RCC 7860 (cell line): ENCODE measurements at places on chromosomes 5 and 9.

DNA sequence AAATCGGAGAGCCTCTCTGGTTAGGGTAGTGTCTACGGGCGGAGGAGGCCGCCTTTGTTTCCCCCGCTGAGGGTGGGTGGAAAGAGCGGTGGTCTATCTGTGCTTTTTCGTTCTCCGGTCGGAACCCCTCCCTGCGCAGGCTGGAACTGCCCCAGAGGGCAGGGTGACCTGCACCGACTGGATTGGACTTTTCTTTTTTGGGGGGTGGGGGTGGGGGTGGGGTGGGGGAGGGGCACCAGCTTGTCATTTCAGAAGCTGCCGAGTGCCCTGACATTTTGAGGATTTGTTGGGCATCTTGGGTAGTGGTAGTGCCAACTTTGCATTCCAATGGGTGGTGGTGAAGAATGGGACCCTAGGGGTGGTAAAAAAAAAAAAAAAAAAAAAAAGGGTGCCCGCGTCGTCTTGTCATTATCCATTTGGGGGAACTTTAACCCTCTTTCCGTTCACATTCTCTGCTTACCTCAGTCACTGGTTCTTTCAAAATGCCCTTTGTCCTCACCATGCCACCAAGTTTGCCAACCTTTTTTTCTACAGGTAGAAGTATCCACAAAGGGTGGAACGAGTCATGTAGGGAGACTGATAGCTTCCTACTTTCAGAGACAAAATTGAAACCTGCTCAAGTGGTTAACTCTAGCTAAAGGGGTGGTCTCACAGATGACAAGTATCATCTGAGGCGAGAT, 1.3 kb downstream of the UBE2R2 start:
- DNase-seq, result no peak

GRCh38 chr5:31232273-31232888, 38.9 kb downstream of the CDH6 start:
- peak; percentile 60 for DNase-seq

GRCh38 chr9:137266585-137267453, 10.7 kb upstream of the TOR4A start:
- DNase-seq, result no peak

GRCh38 chr5:126576974-126577373, 18.0 kb downstream of the ALDH7A1 start:
- DNase-seq, result no peak

- DNase-seq, result no peak
These were observed 10.7 kb downstream of the NFIL3 start for GRCh38 chr9:91412941-91413340.

GRCh38 chr5:24065779-24066178, 558.4 kb downstream of the PRDM9 start:
- no peak for DNase-seq

- peak; percentile 50 for DNase-seq
These were observed 49.4 kb downstream of the PLK2 start for GRCh38 chr5:58410441-58410840.

DNA sequence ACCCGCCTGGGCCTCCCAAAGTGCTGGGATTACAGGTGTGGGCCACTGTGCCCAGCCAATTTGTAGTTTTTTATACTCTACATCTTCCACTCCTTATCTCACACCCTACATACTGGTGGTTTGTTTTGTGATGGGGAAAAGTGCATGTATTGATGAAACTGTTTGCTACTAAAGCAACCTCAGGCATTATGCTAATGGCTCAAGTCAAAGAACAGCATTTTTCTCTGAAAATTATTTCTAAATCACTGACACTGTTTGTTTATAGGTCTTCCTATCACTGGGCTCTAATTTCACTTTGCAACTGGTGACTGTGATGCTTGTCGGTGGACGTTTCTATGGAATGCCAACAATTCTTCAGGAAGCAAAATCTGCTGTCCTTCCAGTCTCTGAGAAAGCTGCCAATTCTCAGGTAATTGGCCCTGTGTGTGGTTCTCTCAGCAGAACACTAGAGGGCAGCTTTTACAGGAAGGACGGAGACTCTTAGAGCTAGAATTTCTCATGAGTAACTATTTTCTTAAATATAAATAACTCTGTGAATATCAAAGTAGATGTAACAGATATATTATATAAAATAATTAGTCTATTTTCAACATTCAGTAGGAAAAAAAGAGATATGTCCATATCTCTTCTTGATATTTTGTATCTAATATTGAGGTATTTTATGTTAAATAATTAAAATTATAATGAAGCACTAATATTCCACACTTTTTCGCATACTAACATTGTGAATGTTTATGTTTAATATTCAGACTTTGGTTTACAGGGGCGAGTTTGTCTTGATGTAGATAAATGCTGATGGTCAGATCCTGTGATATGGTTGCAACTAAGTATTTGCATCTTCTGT, 244.1 kb downstream of the ADGRV1 start:
- DNase-seq, result peak; percentile 6

DNA sequence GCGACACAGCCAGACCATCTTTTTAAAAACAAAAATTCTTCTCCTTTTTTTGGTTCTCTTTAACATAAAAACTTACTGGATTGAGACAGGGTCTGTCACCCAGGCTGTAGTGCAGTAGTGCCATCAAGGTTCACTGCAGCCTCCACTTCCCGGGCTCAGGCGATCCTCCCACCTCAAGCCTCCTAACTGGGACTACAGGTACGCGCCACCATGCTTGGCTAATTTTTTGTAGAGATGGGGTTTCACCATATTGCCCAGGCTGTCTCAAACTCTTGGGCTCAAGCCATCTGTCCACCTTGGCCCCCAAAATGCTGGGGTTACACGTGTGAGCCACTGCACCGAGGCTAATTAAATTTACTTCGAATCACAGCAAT, 13.8 kb downstream of the HNRNPK start:
- no peak for DNase-seq

- DNase-seq, result no peak
These were observed 182.2 kb downstream of the KCTD16 start for GRCh38 chr5:144352732-144353317.

GRCh38 chr5:79456890-79457583, 56.9 kb downstream of the HOMER1 start:
- no peak for DNase-seq

DNA sequence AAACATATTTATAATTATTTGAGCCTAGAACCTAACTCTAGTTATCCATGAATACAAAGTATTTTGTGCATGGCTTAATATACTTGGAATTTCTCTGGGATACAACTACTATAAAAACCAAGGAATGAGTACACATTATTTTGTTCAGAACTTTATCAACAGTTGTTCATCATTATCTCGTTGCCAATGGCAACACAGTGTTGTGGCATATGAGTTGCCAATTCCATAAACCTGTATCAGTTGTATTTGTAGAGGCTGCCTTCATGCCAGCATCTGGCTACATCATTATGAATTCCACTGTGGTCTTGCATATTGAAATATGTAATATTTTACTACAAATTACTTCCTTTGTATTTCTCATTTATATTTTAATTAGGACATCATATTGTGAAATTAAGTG, 250.4 kb downstream of the FSTL4 start:
- no peak for DNase-seq

- no peak for DNase-seq
These were observed 1.7 kb downstream of the SIL1 start for GRCh38 chr5:139196296-139196956.

DNA sequence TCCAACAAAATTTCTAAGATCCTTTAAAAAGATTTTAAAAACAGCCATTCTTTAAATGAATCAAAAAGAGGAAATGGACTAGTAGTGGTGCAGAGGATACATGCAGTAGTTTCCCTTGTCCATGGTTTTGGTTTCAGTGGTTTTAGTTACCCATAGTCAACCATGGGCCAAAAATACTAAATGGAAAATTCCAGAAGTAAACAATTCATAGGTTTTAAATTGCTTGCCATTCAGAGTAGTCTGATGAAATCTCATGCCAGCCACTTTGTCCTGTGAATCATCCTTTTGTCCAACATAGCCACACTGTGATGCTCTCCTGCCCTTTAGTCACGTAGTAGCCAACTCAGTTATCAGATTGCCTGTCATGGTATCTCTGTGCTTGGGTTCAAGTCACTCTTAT, 286.1 kb downstream of the ANXA1 start:
- DNase-seq, result peak; percentile 77

DNA sequence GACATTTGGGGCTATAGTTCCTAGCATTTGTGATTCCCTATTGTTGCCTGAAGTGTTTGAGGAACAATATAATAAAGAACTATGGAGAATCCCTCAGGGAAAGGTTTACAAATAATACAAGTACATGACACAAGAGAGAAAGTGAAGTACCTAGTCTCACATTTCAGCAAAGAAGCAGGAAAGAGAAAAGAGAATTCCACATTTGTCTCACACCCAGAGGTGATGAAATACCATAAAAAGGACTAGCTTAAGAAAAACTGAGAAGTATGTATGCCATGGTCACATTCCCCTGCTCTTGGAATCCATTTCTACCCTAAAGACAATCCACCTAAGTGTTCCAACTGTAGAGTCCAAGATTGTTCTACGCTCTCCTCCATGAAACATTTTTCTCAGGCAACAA, 79.0 kb upstream of the TARS1 start:
- no peak for DNase-seq

DNA sequence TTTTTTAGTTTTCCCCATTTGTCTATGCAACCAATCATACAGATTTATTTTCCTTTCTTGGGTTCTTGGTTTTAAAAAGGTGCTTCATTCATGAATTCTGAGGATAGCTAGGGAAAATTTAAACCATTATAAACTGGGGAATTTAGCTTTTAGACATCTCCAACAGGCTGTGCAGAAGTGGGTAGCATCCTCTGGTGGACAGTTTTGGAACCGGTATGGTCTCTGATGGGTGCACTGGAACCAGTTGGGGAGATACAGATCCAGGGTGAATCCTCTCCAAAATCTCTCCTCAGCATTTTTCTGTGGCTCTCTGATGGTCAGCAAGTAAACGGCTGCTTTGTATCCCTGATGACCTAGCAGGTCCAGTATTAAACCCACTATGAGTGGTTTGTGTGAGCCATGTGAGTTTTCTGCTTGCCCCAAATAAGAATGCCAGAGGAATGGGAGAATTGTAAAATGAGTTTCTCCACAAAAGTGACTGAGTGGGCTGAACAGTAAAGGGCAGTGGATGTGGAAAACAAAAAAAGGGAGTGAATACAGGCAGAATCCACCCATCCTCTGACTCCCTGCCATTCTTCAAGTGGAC, 9.1 kb upstream of the DNAJC25 start:
- no peak for DNase-seq
